Activated CD8-positive, alpha-beta memory T cell treated with anti-CD3 and anti-CD28 coated beads, Interleukin-2, amount 10 ng/mL, durations not matched to agents 7 days and 5 days (primary cell): ENCODE measurements at places on chromosomes 3 and 15.
A peak's percentile ranks its signal among the peaks of the same experiment; 100 is the strongest.

- no peak for DNase-seq
- no peaks in the 10 kb centered on the region for H3K36me3 ChIP-seq
- H3K4me1 ChIP-seq, result no peaks in the 10 kb centered on the region
- no peak overlapping the region for H3K27ac ChIP-seq
- H3K27me3 ChIP-seq, result no peaks in the 10 kb centered on the region
These were observed 486.6 kb downstream of the SQOR start for GRCh38 chr15:46121441-46121840.

- H3K4me1 ChIP-seq, result peaks cover 54% of the 10 kb centered on the region
- DNase-seq, result no peak
- no peak overlapping the region for H3K27ac ChIP-seq
- peaks cover 9% of the 10 kb centered on the region for H3K27me3 ChIP-seq
- no peak overlapping the region for H3K4me3 ChIP-seq
These were observed 33.3 kb upstream of the C15orf39 start for GRCh38 chr15:75168374-75168773.

DNA sequence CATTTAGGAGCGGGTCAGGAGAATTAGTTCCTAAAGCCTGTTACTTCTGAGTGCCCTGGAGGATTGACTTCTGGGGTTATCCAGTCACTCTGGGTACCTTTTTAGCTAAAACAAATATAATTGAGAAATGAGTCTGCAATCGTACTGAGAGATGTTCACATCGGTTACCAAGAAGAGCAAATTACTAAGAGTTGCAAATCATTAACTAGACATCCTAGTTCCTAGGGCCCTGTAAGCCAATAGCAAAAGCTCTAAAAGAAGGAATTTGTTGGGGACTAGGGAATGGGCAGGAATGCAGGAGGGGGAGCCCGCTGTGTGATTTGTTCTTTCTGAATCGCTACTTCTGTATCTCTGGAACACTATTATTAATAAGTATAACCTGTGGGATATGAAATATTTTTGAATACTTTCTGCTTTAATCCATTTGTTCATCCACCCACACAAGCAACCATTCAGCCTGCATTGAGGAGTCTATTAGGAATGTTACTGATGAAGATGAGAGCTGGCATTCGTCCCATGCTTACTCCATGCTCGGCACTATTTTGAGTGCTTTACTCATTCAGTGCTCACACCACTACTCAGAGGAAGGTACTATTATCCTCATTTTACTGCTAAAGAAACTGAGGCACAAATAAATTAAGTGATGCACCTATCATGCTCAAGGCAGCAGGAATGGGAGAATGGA lies 31.5 kb upstream of the KY start:
- H3K27me3 ChIP-seq, result no peaks in the 10 kb centered on the region
- H3K4me3 ChIP-seq, result no peak overlapping the region
- H3K27ac ChIP-seq, result no peak overlapping the region
- no peak for DNase-seq

GRCh38 chr3:122679085-122679881 lies 1.4 kb upstream of the PARP14 start:
- DNase-seq, result peak; percentile 92
- peaks cover 33% of the 10 kb centered on the region for H3K36me3 ChIP-seq
- peaks cover 48% of the 10 kb centered on the region for H3K4me1 ChIP-seq
- H3K27ac ChIP-seq, result peak overlapping the region; percentile 90
- no peaks in the 10 kb centered on the region for H3K27me3 ChIP-seq
- peak overlapping the region; percentile 96 for H3K4me3 ChIP-seq

DNA sequence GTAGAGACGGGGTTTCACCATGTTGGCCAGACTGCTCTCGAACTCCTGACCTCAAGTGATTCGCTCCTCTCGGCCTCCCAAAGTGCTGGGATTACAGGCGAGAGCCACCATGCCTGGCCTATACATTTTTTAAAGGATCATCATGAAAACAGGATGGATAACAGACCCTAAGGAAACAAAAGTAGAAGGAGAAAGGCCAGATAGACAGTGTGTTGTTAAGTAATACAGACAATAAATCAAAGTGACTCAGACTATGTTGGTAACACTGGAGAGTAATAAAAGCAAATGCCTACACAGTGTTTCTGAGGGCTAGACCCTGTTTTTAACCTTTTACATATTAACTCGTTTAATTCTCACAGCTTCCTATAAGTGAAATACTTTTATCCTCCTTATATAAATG lies 133.8 kb upstream of the MCTP2 start:
- no peak overlapping the region for H3K4me3 ChIP-seq
- H3K27ac ChIP-seq, result no peak overlapping the region
- no peaks in the 10 kb centered on the region for H3K36me3 ChIP-seq

DNA sequence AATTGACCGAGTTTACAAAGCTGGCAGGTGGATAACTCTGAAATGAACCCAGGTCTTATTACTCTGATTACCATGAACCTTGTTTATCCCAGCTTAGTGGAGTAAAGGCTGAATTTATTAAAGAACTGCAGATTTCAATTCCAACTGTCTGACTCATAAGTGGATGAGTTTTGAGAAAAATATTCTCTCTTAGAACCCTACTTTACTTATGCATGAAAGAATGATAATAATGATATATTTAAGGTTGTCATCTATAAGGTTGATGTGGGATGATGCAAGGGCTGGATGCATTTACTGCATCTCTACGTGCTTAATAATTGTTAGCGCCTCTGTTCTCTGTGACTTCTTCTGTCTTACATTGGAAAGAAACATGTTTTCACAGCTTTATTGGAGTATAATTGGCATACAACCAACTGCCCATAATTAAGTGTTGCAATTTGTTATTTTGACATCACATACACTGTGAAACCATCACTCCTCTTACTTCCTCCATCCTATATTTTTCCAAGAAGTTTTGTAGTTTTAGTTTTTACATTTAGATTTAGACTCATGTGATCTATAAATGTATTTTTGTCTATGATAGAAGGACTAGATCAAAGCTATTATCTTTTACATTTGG lies 771.2 kb upstream of the ARRDC4 start:
- no peaks in the 10 kb centered on the region for H3K4me1 ChIP-seq
- no peaks in the 10 kb centered on the region for H3K27me3 ChIP-seq
- DNase-seq, result no peak

- peaks cover 7% of the 10 kb centered on the region for H3K36me3 ChIP-seq
- no peak overlapping the region for H3K4me3 ChIP-seq
- no peak for DNase-seq
- peaks cover 4% of the 10 kb centered on the region for H3K27me3 ChIP-seq
These were observed 37.5 kb upstream of the CCR4 start for GRCh38 chr3:32913790-32914446.

GRCh38 chr3:48435223-48435595 lies 4.7 kb downstream of the CCDC51 start:
- H3K27me3 ChIP-seq, result no peaks in the 10 kb centered on the region
- H3K4me1 ChIP-seq, result peaks cover 37% of the 10 kb centered on the region
- DNase-seq, result no peak
- H3K4me3 ChIP-seq, result no peak overlapping the region
- H3K27ac ChIP-seq, result no peak overlapping the region

GRCh38 chr3:66442254-66443117 lies 58.3 kb downstream of the LRIG1 start:
- no peaks in the 10 kb centered on the region for H3K27me3 ChIP-seq
- H3K27ac ChIP-seq, result no peak overlapping the region
- no peak overlapping the region for H3K4me3 ChIP-seq
- H3K4me1 ChIP-seq, result peaks cover 19% of the 10 kb centered on the region
- DNase-seq, result no peak

DNA sequence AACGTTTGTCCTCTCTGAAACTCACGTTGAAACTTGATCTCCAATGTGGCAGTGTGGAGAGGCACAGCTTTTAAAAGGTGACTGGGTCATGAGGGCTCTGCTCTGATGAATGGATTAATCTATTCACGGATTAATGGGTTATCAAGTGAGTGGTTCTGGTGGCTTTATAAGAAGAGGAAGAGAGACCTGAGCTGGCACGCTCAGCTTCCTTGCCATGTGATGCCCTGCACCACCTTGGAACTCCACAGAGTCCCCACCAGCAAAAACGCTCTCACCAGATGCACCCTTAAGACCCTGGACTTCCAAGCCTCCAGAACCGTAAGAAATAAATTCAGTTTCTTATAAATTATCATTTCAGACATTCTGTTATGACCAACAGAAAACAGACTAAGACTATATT lies 2.6 kb downstream of the PPP1R2 start:
- peaks cover 22% of the 10 kb centered on the region for H3K36me3 ChIP-seq
- H3K4me3 ChIP-seq, result peak overlapping the region; percentile 96
- no peaks in the 10 kb centered on the region for H3K27me3 ChIP-seq
- H3K27ac ChIP-seq, result peak overlapping the region; percentile 80
- peaks cover 68% of the 10 kb centered on the region for H3K4me1 ChIP-seq
- no peak for DNase-seq

DNA sequence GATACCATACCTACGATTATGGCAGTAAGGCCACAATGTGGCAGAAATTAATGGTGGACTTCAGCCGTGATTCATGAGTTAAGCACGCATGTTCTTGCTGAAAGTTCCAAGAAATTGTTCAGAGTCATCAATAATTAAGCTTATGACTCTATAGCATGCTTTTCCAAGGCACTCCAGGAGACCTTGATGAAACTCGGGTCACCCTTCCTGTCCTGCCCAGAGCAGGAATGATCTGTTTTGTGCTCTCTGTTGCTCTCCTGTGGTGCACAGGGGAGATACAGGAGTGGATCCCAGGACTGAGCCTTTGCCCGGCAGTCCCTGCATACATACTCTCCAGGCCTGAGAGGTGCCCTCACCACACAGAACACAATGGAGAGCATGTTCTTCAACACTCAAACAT lies 141.6 kb upstream of the SLC2A2 start:
- peaks cover 35% of the 10 kb centered on the region for H3K36me3 ChIP-seq

DNA sequence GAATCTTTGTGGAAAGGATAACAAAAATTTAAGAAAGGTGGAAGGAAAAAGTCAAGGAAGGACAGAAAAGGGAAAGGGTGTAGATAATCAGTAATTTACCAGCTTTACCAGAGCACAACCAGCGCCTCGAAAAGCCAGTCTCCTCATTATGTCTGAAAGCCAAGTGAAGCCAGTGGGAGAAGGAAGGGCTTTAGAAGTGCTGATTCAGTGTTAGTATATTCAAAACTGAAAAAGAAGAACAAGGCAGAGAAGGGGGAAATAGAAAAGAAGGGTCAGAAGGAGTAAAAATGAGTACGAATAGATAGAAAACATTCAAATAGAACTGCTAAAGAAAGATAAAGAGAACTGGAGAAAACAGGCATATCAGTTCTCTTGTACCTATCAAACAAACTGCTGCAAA lies 4.1 kb downstream of the PBRM1 start:
- H3K4me1 ChIP-seq, result peaks cover 58% of the 10 kb centered on the region
- DNase-seq, result no peak
- H3K36me3 ChIP-seq, result peaks cover 44% of the 10 kb centered on the region

GRCh38 chr3:128794770-128795649 lies 69.0 kb downstream of the RAB7A start:
- H3K27me3 ChIP-seq, result no peaks in the 10 kb centered on the region
- H3K4me1 ChIP-seq, result peaks cover 69% of the 10 kb centered on the region
- H3K4me3 ChIP-seq, result no peak overlapping the region
- H3K36me3 ChIP-seq, result peaks cover 36% of the 10 kb centered on the region

DNA sequence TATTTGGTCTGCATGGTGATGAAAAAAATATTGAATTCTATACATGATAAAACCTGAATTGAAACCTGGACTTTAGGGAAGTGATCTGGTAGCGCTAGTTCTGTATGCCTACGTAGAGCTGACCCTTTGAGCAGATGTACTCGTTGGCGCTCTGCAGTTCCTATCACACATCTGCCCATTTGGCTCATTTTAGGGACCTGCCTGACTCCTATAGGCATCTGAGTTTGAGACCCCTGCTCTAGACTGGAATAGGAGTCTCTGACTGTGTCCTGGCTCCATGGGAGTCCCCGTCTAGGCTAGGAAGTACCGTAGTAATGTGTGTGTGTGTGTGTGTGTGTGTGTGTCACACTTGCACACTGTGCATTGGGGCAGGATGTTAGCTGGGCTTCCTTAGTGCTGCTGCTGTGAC lies 21.2 kb downstream of the STARD5 start:
- H3K36me3 ChIP-seq, result peaks cover 93% of the 10 kb centered on the region
- peak overlapping the region; percentile 96 for H3K4me3 ChIP-seq
- H3K4me1 ChIP-seq, result peaks cover 72% of the 10 kb centered on the region
- no peak for DNase-seq

- no peaks in the 10 kb centered on the region for H3K27me3 ChIP-seq
- H3K27ac ChIP-seq, result no peak overlapping the region
- no peaks in the 10 kb centered on the region for H3K36me3 ChIP-seq
- H3K4me1 ChIP-seq, result no peaks in the 10 kb centered on the region
- H3K4me3 ChIP-seq, result no peak overlapping the region
- DNase-seq, result no peak
These were observed 772.9 kb downstream of the DIPK2A start for GRCh38 chr3:144744473-144744872.

GRCh38 chr3:187975561-187976364 lies 178.2 kb upstream of the LPP start:
- peak overlapping the region; percentile 62 for H3K4me3 ChIP-seq
- H3K27me3 ChIP-seq, result no peaks in the 10 kb centered on the region
- H3K27ac ChIP-seq, result peak overlapping the region; percentile 89
- DNase-seq, result no peak

DNA sequence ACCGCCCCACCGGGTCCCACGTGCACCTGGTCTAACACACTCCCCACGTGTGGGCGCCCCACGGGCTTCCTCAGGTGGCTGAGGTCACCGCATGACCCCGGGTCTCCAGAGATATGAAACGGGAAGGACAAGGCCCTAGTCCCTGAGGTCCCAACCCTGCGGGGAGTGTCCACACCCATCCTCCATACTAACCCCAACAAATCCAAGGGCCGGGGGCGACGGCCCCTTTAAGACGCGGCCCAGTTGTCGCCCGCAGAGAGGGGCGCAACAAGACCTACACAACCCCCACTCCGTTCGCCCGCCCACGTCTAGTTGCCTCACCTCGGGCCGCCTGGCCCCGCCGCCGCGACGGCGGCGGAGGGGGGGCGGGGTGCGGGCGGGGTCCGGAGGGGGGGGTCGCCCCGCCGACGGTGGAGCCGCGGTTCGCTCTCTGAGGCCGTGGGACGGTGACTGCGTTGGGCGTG lies 396 bp downstream of the INO80 start:
- H3K27ac ChIP-seq, result peak overlapping the region; percentile 100
- peak; percentile 83 for DNase-seq

DNA sequence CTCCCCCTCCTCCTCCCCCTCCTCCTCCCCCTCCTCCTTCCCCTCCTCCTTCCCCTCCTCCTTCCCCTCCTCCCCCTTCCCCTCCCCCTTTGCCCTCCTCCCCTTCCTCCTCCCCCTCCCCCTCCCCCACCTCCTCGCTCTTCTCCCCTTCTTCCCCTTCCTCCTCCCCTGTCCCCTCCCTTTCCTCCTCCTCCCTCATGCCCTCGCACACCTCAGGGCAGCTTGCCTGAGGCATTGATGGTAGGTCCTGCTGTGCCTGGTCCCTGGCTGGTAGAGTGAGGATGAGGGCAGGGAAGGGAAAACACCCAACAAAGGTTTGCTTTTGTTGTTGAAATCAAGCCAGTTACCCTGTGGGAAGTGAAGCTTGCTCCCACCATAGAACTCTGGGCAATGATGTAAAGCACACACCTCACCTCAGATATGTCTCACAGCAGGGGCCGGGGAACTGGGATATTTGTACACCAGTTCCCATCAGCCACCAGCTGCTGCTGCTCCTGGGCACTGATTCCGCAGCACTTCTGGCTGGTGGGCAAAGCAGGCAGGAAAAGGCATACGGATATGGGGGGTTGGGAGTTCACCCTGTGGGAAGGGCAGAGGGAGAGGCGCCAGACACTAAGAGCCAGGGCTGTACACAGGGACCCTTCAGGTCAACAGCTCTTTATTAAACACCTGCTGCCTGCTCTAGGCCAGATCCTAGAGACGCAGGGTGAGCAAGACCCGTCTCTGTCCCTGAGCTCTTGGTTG lies 13.8 kb downstream of the ISG20 start:
- peaks cover 50% of the 10 kb centered on the region for H3K36me3 ChIP-seq
- H3K27me3 ChIP-seq, result no peaks in the 10 kb centered on the region
- H3K4me3 ChIP-seq, result no peak overlapping the region
- DNase-seq, result peak; percentile 35
- peaks cover 37% of the 10 kb centered on the region for H3K4me1 ChIP-seq
